ENCODE measurements at places on chromosomes 6 and 20.

DNA sequence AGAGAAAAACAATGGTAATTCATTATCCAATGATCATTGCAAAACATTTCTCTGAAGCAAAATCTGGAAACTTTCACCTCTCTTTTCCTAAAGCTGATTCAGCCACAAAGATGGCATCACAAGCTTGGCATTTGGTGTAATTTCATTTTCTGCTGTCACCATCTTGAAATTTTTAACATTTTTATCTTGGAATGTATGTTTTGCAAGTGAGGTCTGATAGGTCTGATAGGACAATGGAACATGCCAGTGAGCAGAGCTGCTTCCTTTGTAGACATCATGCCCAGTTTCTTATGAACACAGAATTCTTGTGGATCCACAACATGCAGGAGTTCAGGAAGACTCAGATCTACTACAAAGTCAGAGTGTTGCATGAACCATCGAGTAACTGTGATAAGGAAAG, 969.6 kb downstream of the EYS start:
- no peak for DNase-seq

DNA sequence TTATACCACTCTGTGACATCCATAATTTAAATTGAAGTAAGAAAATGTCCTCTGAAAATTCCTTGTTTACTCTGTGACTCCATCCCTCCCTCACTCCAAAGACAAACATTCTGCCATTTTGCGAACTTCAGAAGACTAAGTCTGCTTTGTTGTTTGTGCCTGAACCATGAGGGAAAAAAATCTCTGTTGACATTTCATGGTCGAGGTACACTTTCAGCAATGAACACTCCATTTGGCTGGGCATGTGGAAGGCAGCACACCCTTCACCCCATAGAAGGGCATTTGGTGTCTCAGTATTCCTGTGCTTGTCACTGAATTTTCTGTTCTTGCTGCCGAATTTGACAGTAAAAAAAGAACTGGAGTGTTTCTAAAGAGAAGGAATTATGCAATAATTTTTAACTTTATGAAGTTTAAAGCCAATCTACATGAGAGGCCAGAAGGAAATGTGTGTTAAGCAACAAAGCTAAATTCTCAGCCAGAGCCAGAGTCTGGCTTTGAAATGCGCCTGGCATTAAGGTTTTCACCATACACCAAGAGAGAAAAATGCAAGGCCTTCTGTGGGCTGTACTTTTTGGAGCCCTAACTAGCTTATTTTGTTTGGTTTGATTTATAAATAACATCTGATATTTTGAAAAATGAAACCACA, 4.7 kb upstream of the PBOV1 start:
- no peak for DNase-seq

DNA sequence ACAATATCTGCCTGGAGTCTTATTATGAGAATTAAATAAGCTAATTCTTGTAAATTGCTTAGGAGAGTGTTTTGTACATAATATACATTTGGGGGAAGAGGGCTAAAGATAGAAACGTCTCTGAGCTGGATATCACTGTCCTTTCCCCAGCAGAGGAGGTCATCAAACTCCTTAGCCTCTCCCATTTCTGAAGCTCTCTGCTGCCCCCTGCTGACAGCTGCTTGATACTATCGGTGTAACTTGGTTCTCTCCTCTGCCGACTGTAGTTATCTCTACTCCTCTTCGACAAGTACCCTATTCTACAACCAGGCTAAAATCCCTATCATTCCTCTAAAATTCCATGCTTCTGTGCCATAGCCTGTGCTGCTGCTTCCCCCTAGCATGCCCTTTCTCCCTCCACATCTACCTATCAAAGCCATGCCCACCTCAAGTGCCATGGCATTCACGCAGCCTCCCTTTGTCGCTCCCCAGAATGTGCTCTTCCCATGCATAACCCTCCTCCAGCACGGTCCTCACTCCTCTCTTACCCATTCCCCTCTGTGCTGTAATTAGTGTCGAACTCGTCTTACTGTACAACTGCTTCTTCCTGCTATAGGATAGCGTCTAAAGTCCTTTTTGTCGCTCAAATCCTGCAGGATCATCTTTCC, 101.2 kb downstream of the EPM2A start:
- peak; percentile 68 for DNase-seq

DNA sequence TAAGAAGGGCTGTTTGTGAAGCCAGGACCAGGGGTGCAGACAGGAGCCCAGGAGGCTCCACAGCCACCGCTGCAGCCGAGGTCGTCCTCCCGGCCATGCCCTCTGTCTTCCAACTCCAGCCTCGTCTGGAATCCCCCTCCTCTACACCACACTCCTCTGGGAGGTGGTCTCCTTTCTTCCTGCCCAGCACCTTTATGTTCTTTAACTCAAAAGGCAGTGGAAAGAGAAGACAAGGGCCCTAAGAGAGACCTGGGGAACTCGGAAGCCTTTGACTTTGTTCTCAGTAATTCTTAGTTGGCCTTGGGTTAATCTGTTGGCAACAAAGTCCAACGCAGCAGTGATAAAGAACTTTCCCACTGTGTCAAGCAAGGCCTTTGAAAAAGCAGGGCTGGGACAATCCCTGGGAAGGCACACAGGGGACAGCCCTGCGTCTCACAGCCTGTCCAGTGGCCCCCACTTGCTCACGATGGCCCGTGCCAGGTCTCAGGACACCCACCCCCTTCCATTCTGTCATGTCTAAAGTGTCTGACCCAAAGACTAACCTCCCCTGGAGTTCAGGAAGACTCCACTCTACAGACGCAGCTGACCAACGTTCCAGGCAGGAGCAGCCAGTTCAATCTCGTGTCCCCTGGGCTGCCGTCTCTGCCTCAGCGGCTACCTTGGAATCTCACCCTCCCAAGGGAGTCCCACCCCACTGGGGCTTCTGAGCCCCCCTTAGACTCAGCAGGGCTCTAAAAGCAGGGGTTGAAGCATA, 42.8 kb upstream of the FAM50B start:
- no peak for DNase-seq

DNA sequence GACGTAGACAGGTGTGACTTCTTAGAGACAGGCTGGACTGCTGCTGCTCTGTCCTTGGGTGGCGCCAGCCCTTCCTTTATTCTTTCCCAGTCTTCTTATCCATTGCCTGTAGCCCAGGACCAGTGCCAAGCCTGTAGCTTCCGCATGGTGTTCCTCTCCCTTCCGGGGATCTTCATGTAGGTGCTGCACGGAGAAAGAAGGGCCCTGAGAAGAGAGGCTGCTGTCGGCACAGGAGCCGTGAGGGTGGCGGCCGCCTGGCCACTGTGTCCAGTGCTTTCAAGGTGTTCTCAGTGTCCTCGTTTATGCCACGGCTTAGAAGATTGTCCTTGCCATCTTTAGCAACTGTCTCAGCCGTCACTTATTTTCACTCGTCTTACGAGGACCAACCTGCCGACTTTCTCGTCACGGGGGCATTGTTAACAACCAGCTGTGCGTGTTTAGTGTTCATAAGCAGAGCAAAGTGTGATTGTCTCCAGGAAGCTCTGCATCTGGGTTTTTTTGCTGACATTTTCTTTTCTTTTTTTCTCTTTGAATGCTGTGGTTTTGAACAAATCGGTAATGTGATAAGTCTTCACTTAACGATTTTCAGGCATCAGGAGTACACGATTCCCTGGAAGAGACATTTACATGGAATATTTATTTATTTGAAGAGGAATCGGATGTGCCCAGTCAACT, 61.2 kb downstream of the PPP1R14C start:
- DNase-seq = no peak

DNA sequence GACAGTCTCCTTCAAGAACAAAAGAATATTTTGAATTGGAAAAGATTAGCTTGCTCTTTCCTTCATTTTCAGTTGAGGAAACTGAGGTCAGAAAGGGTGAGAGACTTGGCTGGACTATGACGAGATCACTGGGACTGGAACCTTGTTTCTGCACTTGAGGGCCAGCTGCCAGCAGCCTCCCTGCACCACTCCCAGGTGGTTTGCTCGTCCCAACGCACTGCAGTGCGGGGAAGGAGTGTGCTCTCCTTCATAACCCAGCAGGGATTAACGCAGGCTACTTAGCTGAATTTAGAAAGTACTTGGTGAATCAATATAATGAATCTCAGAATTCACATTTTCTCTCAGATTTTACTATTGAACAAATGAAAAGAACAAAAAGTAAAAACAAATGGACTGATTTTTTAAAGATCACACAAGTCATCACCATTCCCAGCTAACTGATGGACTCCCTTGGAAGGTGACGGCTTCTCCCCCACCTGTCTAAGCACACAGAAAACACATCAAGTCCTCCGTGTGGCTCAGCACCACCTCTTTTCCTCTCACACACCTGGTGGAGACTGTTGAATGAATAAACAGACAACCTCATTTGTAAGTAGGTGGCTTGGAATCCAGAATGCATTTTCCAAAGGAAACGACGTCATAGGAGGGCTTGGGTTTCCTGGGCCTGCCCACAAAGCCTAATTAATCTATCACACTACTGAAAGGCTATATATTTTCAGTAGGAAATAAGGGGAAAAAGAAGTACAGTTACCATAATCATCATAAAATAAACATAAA, 121.0 kb downstream of the QRSL1 start:
- DNase-seq = no peak
